Pancreas (tissue), 10 donors: ENCODE measurements at places on chromosomes 13 and 19.

DNA sequence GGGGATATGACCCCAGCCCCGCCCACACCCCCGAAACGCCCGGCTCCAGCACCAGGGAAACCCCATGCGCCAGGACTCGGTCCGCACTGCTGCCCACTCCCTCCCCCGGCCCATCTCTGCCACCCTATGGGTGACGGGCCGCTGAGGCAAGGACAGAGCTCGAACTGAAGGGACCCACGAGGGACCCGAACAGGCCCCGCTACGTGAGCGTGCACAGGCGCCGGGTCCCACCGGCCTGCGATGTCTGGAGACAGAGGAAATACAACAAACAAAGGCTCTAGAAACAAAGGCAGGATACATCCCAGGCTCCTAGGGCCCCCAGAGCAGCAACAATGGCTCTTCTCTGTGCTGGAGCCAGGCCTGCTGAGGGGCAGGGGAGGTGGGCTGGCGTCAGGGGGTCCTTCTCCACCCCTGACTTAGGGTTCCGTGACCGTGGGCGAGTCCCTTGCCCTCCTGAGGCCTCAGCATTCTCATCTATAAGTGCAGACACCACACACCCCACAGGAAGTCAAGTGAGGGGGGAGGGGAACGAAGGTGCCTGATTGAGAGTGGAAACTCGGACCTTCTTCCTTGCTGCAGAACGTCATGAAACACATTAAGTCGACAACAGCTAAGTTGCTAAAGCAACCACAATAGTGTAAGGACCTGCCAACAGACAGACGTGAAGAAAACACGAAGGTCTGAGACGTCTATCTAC, 3.1 kb downstream of the ABHD17A start:
- no peak for DNase-seq

- DNase-seq, result peak; percentile 88
Measured at GRCh38 chr13:100544866-100545683, 43.5 kb downstream of the GGACT start.

GRCh38 chr13:50303963-50304721, 288.9 kb downstream of the KCNRG start:
- DNase-seq, result no peak

DNA sequence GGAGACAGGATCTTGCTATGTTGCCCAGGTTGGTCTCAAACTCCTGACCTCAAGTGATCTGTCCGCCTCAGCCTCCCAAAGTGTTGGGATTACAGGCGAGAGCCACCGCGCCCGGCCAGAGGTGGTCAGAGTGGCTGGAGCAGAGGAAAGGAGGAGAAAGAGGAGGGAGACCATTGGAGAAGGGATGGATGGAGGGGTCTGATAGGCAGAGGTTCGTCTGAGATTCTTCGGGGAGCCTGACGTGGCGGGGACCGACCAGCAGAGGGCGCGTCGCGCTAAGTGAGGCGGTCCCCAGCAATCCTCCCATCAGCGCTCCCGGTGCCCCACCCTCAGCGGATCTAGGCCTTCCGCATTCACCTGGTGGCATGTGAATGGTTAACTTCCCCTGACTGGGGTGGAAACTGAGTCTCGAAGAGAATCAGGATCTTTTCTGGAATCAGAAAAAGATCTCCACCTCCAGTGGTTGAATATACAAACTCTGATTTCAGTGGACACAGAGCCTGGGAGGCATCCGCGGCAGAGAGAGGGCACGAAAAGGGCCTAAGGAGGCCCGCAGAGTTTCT, 8.8 kb downstream of the GTPBP3 start:
- DNase-seq, result peak; percentile 91

GRCh38 chr13:106295971-106296370, 239.5 kb downstream of the EFNB2 start:
- DNase-seq, result no peak

- DNase-seq, result no peak
Measured at GRCh38 chr19:17054746-17055145, 20.5 kb downstream of the HAUS8 start.

DNA sequence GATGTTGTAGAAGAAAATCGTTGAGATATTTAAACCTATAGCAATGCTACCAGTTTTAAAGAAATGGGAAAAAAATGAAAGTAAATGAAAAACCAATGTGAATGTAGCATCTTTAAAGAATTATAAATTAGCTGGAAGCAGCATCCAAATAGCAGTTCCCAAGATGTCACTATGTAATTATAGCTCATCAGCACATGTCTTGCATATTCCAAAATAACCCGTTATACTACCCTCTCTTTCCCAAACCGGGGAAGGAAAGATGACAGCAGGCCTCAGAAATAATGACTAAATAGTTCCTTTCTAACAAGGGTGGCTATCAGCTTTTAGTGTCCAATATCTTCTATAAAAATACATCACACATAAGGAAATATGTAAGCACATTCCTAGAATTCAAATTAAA, 140.5 kb downstream of the FGF14 start:
- DNase-seq, result no peak

- DNase-seq, result no peak
Measured at GRCh38 chr13:95083758-95084157, 217.5 kb downstream of the ABCC4 start.

- DNase-seq, result peak; percentile 52
Measured at GRCh38 chr13:112943309-112944125, 25.5 kb upstream of the MCF2L start.

DNA sequence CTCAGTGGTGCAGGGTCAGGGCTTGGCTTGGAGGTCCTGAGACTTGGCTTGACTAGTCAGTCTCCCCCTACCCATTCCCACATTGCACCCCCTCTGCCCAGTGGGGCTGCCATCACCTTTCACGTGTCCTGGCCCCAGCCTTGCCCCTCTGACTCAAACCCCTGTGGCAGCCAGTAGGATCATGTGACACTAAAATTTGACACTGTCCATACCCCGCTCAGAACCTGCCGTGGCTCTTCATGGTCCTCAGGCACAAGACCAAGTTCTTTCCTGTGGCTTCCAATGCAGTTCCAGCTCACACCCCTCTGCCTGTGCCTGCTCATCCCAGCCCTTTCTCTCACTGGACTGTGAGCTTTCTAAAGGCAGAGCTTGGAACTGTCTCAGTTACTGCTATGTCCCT, 2.2 kb downstream of the PSMD8 start:
- DNase-seq, result no peak

- DNase-seq, result no peak
Measured at GRCh38 chr13:79246578-79246949, 159.5 kb downstream of the RBM26 start.

GRCh38 chr13:40342901-40343300, 323.5 kb downstream of the FOXO1 start:
- no peak for DNase-seq

DNA sequence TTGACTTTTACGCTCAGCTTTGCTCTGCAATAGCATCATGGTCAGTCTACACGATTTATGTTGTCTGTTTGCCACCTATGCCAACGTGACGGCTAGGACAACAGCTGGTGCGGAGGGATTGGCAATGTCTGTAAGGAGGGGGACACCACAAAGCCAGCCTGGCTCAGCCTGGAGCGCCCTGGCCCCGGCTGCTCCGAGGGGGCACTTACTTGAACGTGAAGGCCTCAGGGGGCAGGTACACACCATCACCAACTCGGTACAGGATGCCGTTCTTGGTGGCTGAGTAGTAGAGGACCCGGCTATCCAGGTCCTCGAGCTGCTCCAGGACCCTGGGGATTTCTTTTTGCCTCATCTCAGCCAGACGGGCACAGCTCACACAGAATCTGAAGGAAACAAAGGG, 26.4 kb upstream of the EIF3G start:
- no peak for DNase-seq

DNA sequence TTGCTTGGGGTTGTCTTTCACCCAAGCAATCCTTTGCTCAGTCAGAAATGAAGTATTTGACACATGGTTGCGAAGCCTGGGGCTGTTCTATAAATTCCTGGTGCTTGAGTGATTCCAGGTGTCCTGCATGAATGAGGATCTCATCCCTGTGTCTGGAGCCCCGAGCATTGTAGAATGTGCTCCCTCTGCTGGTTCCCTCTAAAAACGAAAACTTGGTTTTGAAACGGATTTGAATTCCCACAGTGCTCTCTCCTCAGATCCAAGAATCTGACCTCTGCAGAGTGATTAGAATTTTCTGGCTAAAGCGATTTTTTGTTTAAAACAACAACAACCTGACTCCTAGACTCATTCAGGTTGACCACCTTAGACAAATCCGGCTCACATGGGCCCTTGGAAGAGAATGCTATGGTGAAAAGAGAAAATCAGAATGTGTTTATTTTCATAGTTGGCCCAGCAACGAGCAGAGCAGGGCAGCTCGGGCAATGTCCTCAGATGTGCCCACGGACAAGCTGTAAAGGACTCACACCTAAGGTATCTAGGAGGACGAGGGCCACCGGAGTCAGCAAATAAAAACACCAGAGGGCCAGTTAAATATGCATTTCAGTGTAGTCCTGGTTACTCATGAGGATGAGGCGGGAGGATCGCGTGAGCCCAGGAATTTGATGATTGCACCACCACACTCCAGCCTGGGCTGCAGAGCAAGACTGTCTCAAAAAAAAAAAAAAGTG, 8.7 kb upstream of the ATP12A start:
- DNase-seq, result peak; percentile 29

DNA sequence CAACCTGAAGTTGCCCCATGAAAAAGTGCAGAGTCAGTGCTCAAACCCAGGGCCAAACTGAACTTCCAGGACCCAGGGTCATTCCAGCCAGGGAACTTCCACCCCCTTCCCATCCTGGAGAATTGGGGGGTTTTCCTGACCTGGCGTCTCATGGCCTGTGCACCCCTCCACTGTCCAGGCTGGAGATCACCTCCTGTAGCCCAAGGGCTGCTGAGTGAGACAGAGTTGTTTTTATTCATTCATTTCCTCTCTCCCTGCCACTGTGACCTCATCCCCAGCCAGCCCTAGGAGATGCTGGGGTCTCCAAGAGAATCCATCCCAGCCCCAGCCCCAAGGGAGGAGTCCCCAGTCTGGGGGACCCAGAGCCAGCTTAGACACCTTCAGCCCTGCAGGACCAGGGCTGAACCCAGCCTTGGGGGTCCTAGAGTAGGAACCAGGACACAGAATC, 4.2 kb downstream of the FCHO1 start:
- DNase-seq, result no peak

DNA sequence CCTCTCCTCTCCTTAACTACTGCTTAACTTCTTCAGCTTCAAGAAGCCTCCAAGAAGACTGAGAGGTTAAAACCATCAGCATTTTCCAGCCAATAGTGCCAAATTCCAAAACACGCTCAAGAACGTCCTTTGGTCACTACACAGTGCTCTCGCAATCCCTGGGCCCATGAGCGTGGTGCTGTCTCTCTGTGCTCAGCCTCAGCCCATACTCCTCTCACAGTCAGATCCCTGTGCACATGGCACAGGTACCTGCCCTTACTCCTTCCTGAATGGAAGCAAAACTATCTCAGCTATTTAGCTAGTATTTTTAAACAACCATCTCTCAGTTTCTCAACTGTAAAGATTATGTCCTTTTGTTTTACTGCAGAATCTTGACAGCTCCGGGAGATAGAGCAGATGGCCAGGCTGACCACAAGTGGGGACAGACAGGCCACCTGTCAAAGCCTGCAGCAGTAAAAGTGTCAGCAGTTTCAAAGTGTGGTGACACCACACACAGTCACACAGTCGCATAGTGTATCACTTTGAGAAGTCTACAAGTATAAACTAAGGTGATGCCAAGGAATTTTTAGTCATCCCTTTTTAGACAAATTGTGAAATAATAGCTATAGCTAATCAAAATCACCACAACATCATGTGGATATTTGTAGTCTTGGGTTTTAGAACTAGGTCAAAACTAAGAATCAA, 35.7 kb downstream of the DZIP1 start:
- no peak for DNase-seq

DNA sequence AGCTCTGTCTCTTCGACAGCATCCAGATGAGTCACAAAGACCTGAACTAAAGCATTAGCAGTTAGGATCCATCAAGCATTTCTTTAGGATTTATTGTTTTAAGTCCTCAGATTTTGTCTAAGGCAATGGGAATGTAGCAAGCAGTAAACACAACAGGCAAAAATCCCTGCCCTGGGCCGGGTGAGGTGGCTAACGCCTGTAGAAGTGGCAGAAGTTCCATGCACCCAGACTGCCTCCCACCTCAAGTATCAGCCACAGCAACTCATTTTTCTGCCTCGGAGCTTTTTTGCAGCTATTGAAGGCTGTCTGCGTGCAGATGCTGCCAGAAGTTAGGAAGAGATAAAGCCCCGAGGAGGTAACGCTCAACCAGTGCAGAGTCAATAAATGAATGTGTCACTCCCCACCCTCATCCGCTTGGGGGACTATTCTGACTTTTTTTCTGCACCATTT, 47.1 kb upstream of the MRI1 start:
- DNase-seq, result no peak

GRCh38 chr19:14198384-14199376, 7.3 kb downstream of the ADGRL1 start:
- no peak for DNase-seq

DNA sequence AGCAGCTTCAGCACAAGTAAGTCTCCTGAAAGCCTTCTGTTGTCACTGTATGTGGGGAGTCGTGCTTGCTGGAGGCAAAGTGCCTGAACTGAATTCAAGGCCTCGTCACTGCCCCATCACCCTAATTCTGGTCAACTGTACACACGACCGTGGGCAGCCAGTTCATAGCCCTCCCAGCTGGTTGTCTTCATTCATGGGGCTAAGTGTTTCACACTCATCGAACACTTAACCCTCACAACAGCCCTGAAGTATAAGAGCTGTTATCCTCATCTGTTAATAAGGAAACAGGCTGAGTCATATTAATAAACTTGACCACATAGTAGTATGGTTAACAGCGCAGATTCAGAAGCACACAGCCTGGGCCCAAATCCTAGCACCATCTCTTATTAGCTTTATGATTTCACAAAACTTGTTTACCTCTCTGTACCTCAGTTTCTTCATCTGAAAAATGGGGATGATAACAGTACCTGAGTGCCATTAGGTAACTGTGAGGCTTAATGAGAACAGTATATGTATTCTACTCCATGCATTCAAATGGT, 66.7 kb downstream of the CDADC1 start:
- DNase-seq, result no peak

DNA sequence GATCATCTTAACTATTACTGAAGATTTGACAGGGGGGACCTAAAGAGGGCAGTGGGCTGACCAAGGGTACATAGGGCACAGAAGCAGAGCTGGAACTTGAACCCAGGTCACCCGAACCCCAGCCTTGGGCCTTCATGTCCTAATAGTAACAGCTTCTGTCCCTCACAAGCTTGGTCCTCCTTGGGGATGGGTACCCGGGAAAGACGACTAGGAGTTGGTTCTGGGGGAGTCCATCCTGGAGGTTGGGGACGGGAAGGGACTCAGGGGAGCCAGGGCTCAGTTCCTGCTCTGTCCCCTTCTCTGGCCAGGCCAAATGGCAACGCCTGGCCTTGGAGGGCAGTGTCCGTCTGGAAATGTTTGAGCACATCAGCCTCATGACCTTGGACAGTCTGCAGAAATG, 39.6 kb upstream of the CYP4F8 start:
- no peak for DNase-seq

- no peak for DNase-seq
Measured at GRCh38 chr19:39533003-39533512, 406 bp upstream of the EID2B start.

GRCh38 chr13:91112201-91112923, 235.1 kb upstream of the MIR17HG start:
- DNase-seq, result no peak

- DNase-seq, result no peak
Measured at GRCh38 chr13:43805071-43805468, 18.3 kb upstream of the ENOX1 start.

GRCh38 chr19:14416817-14417231, 2.3 kb downstream of the DDX39A start:
- DNase-seq, result no peak
